NCI-H69 (cell line): ENCODE measurements at places on chromosomes 5 and 9.

DNA sequence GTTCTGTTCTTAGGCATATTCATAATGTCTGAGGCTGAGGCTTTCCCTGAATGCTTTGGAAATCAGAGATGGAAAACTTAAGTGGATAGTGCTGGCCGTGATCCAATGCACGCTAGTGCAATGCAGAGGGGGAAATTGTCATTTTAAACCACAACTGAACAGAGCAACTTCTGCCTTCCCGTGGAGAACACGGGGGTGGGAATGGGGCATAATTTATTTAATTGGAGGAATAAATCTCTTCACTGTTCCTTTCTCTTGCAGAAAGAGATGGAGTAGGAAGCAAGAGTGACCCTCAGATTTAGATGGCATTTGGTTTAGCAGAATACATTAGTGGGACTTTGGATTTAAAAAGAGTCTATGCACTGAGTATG lies 22.9 kb upstream of the NREP start:
- peak; percentile 58 for DNase-seq

DNA sequence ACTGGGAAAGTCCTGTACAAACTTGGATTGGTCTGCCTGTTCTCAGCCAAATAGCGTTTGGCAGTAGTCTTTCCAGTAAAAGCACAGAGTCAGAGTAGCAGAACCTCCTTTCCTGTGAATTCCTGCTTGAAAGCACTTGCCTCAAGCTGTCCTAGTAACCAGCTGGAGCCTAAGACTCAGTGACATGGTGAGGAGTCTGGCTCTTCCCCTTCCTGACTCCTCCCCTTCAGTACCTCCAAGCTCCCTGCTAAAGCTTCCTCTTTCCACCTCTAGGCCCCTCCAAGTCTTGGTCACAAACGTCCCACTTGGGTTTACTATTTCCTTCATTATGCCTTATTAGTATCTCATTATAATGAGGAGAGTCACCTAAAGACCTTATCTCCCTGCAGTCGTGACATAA lies 21.4 kb upstream of the FAM81B start:
- no peak for DNase-seq

- DNase-seq = no peak
Measured at GRCh38 chr9:74691058-74691457, 193.9 kb downstream of the RORB start.

DNA sequence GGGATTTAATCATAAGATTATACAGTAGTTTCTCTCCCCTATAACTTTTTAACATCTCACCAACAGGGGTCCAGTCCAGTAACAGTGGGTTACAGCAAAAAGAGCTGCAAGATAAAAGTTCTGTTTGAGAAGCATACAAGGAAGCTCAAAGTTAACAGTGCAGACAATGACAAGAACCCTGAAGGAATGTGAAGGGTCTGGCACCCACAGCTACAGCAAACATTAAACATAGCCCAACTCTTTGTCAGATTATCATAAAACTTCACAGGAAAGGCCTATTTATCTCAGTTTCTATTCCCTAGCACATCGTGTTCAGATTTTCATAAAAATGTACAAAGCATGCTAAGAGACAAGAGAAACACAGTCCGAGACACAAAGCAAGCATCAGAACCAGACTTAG lies 309.4 kb downstream of the DIRAS2 start:
- DNase-seq = no peak

- peak; percentile 95 for DNase-seq
Measured at GRCh38 chr9:95494022-95494415, 22.8 kb downstream of the PTCH1 start.

DNA sequence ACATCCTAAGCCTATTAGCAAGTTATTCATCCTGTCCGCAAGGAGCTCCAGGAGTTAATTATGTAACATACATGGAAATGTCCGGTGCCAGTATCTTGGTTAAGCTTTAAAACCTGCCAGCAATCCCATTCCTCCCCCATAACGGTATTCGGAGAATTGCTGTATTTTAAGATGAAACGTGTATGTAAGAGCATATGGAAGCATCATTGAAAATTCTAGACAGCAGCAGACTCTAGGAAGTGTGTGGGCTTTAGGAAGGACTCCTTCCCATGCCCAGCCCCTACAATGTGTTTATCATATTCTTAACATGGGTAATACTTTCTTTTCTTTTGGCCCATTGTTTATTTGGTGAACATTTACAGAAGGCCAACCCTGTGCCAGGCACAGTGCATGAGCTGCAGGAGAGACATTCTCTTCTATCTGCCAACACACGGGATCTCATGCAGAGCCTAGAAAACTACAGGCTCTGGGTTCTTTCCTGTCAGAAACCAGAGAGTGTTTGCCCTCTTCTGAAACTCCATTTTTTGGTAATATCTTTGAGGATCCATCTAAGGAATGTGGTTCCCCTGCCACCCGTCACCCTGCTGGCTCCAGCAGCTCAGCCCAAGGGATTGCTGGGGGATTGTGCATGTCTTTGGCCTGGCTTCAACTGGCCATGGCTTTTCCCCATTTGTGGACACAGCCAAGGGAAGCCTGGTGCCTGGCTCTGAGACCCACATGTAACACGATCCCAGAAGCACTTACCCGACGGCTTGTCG lies 15.1 kb downstream of the ANGPTL2 start:
- no peak for DNase-seq

DNA sequence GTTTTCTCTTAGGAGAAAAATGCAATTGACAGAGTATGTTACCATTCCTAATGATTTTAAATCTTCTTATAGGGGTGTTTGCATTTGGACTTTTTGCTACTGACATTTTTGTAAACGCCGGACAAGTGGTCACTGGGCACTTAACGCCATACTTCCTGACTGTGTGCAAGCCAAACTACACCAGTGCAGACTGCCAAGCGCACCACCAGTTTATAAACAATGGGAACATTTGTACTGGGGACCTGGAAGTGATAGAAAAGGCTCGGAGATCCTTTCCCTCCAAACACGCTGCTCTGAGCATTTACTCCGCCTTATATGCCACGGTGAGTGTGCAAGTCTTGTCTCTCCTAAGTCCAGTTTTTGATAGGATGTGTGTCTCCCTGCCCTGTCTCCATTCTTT lies 75.7 kb downstream of the BAAT start:
- DNase-seq = no peak

GRCh38 chr9:114124666-114125475 lies 25.8 kb upstream of the KIF12 start:
- DNase-seq = no peak
